ENCODE measurements at places on chromosomes 1 and 21.

GRCh38 chr1:160083968-160084770, 2.8 kb downstream of the KCNJ9 start:
- peak; percentile 79 for DNase-seq

DNA sequence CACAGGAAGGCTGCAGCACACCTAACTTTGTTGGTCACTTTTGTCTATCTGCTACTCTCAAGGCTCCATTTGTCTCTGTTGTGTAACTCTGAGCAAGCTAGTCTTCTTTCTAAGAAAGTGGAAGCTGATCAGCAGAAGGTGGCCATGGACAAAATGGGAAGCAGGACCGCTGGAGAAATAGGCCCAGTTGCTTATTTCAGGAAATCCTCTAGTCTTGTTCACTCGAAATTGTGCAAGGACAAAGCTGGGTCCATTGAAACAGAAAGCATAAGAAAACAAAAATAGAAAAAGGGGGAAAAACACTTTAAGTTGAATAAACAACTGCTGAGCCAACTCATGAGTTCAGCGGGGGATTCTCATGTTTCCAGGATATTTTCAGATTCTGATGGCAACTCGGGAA, 150.1 kb downstream of the PBX1 start:
- DNase-seq = no peak

DNA sequence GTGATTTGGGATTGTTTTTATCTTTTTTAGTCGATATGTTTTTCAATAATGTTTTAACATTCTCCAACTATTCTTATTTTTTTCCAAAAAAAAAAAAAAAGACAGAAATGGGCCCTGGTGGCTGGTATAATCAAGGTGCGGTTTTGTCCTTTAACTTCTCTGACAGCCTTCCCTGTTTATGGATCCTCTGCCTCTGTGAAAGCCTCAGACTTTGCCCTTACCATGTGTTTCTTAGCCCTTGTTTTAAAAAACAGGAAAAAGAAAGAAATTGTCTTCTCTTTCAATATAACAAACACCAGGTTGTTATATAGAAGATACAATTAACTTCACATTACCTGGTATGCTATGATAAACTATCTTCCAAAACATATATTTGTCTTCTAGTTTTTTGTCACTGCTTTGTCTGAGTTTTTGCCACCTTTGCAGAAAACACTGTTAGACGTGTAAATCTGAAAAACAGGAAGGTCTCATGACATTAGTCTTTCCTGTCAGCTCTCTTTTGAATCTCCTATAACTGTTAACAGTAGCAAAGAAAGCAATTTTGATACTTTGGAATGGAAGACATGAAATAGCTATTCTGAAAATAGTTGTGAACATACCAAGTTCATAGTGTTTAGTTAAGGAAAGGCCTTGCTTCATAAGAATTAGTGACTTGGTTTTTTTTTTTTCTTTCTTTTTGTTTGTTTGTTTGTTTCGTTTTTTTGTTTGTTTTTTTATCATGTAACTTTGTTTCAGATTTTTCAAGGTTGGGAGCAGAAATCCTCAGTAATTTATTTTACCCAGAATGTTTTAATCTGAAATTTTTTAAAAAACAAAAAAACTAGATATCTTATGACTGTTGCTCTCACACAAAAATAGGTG, 31.7 kb upstream of the CACYBP start:
- no peak for DNase-seq

DNA sequence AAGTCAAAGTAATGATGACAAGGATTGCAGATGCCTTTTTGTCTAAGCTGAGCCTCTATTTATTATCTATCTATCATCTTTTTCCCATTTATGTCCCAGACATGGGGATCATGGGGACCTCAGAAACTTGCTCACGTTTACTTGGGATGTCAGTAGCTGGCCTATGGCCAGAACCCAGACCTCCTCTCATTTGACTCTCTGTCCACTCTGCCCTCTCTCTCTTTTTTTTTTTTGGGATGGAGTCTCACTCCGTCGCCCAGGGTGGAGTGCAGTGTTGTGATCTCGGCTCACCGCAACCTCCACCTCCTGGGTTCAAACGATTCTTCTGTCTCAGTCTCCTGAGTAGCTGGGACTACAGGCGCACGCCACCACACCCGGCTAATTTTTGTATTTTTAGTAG, 3.7 kb upstream of the ID3 start:
- no peak for DNase-seq

Data from kidney tubule cell (primary cell).